ENCODE measurements at places on chromosomes 1 and 21.
A peak's percentile ranks its signal among the peaks of the same experiment; 100 is the strongest.

DNA sequence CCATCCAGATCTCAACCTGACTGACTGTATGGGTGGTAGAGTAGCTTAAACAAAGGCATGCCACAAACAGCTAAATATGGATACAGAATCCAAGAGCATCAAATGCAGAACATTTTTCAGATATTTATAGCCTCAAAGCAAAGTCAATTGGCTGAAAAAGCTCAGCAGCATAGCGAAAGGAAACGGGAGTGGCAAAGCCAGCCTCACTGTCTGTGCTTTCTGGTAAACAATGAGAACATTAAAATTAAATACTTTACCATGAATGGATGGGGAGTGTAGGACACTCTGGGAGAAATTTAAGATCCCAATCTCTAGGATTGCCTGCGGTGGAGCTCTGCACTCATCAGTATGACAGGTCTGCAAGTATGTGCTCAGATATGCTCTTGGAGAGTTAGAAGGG lies 4.4 kb downstream of the RASAL2 start:
- no peak for DNase-seq

- no peak for DNase-seq
These were observed 5.1 kb upstream of the UTS2 start for GRCh38 chr1:7857985-7858384.

DNA sequence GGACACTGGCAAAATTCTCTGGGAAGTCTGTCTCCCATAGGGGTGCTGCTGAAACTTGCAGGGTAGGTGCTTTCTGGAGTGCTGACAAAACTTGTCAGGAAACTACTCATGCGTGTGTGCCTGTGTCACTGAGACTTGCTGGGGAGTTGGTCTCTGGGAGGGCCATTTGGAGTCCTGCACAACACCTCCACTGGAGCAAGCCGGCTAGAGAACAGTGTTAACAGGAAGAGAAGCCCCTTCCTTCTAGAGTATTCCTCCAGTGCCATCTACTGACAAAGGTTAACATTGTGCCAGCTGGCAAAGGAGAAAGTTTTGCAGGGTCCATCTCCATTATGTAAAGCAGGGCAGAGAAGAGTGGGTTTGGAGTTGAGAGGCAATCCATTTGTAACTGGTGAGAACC lies 30.0 kb downstream of the ZMYM4 start:
- no peak for DNase-seq

DNA sequence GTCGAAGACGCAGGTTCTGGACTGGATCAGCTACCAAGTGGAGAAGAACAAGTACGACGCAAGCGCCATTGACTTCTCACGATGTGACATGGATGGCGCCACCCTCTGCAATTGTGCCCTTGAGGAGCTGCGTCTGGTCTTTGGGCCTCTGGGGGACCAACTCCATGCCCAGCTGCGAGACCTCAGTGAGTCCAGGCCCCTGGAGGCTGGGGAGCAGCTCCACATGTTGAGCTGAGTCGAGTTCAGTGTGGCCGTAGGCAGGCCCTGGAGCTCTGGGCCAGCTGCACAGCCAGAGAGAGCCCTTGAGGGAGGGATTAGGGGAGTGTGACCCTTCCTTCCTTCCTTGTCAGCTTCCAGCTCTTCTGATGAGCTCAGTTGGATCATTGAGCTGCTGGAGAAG lies 1.6 kb downstream of the ELF3 start:
- DNase-seq = no peak

DNA sequence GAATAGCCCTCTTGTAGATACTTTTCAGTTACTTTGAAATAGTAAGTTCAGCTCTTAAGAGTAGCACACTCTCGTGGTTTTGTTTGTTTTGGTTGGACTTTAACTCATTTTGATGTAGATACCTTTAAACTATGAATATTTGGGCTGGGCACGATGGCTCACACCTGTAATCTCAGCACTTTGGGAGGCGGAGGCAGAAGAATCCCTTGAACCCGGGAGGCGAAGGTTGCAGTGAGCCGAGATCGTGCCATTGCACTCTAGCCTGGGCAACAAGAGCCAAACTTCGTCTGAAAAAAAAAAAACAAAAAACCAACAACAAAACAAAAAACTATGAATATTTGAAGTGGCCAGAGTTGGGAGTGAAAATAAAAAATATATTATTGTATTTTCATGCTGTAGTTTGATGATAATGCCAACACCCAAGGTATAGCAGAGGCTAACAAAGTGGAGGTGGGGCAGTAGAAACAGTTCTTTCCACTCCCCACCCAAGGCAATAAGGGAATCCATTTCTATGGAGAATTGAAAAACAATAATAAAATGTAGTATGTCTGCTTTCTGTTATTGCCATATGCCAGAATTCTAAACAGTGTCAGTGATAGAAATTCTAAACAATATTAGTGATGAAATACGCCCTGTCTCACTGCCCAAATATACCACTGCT lies 1.7 kb downstream of the ZNF326 start:
- no peak for DNase-seq

DNA sequence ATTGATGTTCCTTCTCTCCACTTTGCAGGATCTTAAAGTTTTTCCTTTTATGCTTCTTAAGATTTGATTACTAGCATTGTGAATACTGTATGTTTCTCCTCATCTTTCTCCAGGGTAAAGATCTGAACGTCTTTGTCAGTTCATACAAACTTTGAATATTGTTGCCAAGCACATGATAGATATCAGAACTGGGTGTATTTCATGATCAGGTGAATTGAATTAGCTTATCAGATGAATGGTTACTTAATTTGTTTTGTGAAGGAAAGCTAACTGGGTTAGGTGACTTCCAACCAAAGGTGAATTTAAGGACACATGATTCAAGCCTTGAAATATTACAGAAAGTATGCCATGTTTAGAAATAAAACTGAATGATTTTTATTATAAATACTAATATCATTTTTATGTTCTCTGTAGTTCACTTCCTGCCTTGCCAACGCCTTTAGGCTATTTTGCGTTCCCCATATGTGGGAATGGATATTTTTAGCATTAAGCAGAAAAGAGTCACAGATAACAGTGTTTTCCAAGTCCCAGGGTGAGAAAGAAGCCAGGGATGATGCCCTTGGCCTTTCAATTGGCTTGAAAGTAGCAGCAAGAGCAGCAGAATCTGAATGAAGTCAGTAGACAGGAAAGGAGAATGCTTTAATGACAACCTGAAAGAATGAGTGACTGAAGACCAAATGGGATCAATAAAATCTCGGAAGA lies 752.1 kb downstream of the NCAM2 start:
- no peak for DNase-seq

DNA sequence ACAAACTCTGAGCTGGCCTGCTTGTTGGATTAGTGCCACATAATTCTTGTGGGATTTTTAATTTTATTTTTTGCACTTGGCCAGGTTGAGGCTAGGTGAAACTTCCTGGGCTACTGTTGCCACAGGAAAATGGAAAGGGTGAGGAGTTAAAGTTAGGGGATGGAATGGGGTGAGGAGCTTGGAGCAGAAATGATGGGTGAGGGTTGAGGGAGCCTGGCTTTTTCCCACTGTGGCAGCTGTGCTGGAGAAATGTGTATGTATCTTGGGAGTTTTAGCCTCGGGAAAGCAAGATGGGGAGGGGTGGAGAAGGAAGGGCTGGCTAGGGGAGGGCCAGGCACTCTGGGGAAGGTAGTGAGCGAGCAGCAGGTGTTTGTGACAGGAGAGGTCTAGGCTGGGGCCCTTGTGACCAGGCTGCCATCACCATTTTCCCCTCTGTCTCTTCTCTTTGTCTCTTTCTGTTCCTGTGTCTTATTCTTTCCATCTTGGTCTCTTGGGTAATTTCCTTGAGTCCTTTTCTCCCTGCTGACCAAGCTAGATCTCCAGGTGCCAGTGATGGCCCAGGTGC lies 2.0 kb downstream of the ZNF687 start:
- DNase-seq = no peak

DNA sequence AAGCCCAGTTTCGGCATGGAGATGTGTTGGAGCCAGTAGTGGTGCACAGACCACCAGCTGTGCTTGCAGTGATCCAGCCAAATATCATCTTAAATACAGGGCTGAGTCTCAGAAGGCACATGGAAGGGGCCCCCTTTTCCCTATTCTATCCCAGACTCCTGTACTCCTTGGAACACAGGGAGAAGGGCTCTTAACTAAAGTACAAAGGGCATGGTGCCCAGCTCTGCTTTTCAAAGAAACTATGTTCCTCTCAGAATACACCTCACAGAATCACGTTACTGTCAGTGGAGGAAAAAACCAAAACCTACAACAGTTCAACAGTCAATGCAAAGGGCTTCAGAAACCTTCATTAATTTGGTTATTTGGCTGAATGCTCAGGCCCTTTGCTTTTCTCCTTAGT lies 180.6 kb upstream of the C1orf105 start:
- no peak for DNase-seq

GRCh38 chr21:29849735-29850176 lies 90.0 kb downstream of the GRIK1 start:
- no peak for DNase-seq

DNA sequence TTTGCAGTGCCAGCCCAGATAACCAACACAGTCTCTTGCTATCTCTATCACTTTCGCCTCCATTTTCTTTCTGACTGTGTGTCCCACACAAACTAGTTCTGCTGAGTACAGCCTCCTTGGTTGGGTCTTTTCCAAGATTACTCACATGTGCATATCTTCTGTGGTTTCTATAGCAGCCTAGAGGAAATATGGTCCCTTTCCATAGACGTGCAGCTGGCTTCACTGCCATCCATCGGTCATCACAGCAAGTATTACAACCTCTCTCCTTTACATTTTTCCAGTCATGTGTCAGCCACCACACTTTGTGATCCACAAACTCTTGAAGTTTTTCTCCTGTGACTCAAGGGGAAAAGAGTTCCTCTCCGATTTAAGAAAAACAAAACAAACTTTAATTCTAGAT lies 893.4 kb upstream of the ADGRL4 start:
- DNase-seq = no peak

DNA sequence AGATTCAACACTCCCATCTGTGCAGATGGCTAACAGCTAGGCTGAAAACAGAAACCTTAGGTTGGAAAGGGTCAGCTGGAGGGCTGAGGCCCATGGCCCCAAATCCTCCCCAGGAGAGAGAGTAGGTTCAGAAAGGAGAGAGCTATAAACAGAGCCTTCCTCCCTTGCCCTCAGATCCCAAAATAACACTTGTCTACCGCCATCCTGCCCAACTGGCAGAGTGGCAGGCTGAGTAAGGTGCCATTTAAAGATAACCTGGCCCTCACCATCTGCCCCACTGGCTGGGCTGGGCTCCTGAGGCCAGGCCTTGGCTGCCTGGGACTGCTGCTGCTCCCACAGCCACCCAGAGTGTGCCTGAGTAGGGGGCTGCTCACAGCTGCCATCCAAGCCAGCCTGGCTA lies 4.3 kb upstream of the SHISA4 start:
- no peak for DNase-seq

DNA sequence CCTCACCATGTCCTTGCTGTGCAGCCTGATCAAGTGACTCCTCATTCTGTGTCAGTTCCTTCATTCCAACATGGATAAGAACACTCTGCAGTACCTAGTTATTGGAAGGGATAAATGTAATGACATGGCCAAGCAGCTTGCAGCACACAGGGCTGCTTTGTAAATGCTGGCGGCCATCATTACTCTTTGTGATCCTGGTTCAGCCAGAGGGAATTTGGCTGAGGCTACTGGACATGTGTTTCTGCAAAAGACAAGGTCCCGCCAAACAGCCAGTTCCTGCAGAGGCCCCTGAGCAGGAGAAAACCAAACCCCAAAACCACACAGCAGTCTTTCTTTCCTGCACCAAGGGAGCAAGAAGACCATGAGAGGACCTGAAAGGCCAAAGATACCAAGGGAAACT lies 495.8 kb downstream of the AJAP1 start:
- no peak for DNase-seq

DNA sequence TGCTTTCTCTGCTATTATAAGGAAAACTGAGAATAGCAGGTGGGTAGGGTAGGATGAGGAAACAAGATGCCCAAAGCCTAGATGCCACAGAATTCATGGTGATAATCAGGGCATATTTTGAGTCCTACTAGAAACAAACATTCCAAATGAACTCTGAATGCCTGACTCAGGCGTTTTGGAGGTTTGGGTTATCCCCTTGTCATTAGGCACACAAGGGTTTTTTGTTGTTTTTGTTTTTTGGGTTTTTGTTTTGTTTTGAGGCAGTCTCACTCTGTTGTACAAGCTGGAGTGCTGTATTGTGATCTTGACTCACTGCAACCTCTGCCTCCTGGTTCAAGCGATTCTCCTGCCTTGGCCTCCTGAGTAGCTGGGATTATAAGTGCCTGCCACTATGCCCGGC lies 19.2 kb downstream of the SYNC start:
- no peak for DNase-seq

GRCh38 chr1:110508028-110508940 lies 10.7 kb downstream of the KCNA10 start:
- no peak for DNase-seq

- DNase-seq = no peak
These were observed 126.2 kb upstream of the COL6A1 start for GRCh38 chr21:45855248-45855811.

GRCh38 chr1:58830291-58830690 lies 46.4 kb upstream of the JUN start:
- DNase-seq = no peak

- no peak for DNase-seq
These were observed 2.7 kb downstream of the AGT start for GRCh38 chr1:230711245-230711644.

- no peak for DNase-seq
These were observed 16.1 kb upstream of the CCDC27 start for GRCh38 chr1:3736131-3736561.

DNA sequence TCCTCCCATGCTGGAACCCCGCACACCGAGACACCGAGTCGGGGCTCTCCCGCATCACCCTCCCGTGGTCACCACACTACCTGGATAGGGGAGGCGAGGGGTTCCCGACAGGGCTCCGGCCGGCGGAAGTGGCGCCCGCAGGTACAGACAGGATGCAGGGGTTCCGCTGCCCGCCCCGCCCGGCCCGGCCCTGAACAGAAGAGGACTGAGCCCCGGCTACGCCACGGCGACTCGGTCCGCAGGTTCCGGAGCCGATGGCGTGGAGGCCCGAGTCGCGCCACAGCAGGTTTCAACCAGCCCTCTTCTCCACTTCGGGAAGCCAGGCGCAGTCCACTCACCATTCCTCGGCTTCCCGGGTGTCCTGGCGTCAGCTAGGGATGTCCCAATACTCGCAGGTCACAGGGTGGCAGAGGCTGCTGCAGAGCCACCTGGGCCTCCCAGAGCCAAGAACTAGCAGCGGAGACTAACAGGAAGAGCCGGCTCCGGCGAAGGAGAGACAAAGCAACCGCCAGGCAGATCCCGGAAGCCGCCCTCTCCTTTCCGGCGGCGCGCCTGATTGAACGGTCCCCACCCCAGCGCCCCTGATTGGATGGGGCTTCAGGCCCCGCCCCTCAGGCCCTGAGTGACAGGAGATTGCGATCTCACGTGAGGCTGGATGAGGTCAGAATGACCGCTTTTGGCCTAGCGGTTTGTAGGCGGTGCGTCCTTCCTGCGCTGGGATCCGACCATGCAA lies at the start of gene ZNF669:
Gene ZNF669 (minus strand): TSS at position 498 of the 733 bp plus-strand sequence. CDS start 157 bp downstream, at position 341.
- DNase-seq = peak; percentile 87

DNA sequence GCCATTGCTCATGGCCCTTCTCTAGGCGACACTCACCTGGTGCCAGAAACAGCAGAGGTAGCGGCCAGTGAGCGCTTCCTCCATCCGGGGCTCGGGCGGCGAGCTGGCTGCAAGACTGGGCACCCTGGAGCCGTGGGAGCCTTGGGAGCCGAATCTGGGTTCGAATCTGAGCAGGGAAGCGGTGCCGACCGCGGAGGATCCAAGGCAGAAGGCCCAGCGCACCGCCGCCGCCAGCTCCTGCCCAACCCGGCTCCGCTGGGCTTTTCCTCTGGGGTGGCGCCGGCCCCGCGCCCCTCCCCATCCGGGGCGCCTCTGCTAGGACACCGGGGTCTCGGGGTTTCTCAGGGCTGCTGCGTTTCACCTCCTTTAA lies 1.7 kb upstream of the PRDM16 start:
- DNase-seq = no peak

- no peak for DNase-seq
These were observed 20.7 kb downstream of the IRF2BP2 start for GRCh38 chr1:234589064-234589800.

- no peak for DNase-seq
These were observed 19.9 kb upstream of the DISC1 start for GRCh38 chr1:231606712-231607111.

Measured in stimulated activated CD4-positive, alpha-beta T cell treated with anti-CD3 and anti-CD28 coated beads, TNF-alpha, amount 100 ng/mL, for 1 hour (primary cell).